ENCODE measurements at places on chromosomes 11 and 22.

DNA sequence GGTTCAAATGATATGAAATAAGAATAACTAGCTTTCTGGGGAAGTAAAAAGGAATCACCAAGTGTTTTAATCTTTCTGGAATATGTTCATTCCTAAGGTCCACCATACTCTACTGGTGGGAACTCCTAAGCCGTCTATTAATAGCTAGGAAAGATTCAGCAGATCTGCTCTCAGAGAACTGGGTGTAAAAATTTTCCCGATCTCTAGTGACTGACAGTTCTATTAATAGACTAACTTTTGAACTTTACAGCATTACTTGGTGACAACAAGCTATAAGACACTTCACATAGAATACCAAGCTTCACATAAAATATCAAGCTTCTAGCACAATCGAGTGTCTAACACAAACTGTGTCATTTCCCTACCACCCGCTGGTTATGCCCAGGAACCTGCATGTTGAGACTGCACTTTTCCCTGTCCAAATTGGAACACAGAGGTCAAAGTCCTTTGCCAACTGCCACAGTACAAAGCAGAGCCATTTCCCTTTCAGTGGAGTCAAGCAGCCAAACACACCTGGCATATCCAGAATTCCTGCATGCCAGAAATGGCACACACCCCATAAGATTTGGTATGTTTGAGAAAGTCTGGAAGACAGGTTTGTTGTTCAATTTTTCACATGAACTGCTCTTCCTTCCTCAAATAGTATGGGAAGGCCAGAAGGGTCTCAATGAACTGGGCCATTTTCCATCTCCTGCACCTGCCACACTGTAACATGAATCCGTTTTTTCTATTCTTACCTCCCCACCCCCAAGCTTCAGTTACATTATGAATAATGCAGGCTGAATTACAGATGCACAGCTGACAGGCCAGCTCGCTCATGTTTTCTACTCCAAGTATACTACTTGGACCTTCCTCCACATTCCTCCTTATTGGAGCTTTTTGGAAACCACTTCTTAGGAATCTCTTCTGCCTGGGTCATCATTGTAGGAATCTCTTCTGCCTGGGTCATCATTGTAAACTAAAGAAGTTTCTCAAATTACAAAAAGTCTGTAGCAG, 3.7 kb downstream of the OSBP start:
- DNase-seq, result peak; percentile 49

DNA sequence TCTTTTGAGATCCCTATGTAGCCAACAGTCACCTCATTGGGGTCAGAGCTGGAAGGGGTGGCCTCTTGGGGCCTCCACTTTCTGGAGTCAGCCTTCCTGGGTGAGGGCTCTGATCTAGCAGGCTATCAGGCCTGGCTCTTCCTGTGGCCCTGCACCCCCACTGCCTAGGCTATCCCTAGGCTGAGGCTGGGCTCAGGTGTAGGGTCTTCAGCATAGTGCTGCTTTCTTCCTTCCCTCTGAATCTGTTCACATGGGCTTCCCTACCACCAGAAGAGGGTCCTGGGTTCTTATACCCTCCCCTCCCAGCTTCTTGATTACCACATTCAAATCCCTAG, 456 bp upstream of the SPI1 start:
- DNase-seq, result no peak

DNA sequence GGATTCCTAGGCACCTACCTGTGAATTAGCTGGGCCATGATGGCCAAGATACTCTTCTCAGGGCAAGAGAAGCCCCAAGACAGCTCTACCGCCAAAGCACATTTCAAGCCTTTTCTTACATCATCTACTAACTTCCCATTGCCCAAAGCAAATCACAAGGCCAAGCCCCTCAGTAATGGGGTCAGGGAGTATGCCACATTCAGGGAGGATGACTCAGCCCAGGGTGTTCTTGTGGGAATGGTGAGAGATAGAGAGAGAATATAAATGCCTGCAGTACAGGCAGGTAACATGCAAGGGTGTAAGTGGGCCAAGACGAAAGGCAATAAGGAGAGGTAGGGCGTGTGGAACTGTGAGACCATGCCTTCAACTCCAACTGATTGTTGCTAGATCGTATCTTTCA, 162.5 kb upstream of the ISX start:
- DNase-seq, result no peak

- no peak for DNase-seq
Measured at GRCh38 chr11:130645843-130646197, 197.4 kb downstream of the ADAMTS15 start.

GRCh38 chr11:117743121-117743815, 53.7 kb downstream of the DSCAML1 start:
- DNase-seq, result no peak

Measured in AG10803 (cell line).